CD4-positive, alpha-beta T cell (primary cell): ENCODE measurements at places on chromosomes 11 and 22.

GRCh38 chr22:27919942-27920755, 1.1 kb upstream of the PITPNB start:
- DNase-seq: no peak

DNA sequence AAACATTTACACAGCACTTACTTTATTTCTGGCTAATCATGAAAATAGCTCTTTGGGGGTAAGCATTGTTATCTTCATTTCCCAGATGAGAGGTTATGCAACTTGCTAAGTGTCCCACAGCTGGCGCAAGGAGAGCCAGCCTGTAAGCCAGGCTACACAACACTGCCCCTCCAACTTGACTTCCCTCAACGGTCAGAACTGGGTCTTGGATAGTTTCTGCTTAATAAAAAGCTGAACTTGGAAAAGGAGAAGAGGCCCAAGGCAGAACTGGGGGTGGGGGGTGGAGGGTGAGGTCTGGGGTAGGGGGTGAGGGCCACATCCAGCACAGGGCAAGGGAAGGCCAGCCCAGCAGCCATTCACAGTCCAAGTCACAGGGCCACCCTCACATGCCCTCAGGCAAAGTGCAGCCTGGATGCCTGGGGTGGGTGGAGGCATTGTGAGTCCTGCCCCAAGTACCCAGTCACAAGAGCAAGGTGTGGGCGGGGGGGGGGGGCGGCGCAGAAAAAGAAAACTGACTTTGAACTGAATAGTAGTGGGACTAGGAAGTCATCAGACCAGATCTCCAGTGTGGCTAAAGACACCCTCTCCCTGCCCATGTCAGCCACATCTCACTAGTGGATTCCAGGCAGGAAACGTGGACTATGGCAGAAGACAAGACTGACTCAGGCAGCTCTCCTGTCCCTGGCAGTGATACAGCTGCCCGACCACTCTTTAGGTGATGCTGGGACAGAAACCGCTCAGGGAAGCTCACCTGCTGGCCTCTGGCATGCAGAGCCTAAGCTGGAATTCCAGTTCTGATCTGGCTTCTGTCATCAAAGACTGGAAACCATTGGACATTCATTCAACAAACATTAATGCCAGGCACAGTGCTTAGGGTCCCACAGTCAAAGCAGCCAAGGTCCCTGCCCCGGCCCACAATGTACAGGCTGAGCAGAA, 52.4 kb downstream of the PACSIN2 start:
- no peak for DNase-seq

DNA sequence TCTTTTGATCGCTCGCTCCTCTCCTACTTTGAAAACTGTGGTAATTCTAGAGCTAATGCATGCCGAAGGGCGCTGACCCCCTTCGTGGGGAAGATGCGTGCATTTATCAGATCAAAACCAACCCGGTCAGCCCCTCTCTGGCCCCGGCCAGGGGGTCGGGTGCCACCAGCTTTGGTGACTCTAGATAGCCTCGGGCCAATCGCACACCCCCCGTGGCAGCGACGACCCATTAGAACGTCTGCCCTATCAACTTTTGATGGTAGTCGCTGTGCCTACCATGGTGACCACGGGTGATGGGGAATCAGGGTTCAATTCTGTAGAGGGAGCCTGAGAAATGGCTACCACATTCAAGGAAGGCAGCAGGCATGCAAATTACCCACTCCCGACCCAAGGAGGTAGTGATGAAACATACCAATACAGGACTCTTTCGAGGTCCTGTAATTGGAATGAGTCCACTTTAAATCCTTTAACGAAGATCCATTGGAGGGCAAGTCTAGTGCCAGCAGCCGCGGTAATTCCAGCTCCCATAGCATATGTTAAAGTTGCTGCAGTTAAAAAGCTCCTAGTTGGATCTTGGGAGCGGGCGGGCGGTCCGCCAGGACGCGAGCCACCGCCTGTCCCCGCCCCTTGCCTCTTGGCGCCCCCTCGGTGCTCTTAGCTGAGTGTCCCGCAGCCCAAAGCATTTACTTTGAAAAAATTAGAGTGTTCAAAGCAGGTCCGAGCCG, 3898.2 kb upstream of the OR11H1 start:
- no peak for DNase-seq

DNA sequence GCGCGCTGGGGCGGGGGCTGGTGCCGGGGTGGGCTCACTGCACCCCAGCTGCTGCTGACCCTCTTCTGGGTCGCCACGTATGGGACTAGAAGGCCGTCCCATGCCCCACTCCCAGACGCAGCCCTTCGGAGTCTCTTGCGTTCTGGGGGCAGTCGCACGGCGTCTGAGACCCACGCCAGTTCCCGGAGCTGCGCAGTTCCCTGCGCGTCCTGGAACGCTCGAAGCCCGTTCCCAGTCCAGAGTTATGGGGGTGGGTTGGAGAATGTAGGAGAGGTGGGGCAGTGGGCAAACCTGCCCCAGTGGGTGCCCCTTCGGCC, 375 bp downstream of the LAYN start:
- DNase-seq: no peak

- DNase-seq: no peak
Observed at GRCh38 chr11:134339756-134340155, 8.0 kb downstream of the GLB1L2 start.

- no peak for DNase-seq
Observed at GRCh38 chr11:103849366-103849765, 187.1 kb upstream of the DDI1 start.

GRCh38 chr22:44379817-44380755, 67.3 kb upstream of the SHISAL1 start:
- no peak for DNase-seq

GRCh38 chr22:34743110-34743751, 322.7 kb upstream of the ISX start:
- no peak for DNase-seq

DNA sequence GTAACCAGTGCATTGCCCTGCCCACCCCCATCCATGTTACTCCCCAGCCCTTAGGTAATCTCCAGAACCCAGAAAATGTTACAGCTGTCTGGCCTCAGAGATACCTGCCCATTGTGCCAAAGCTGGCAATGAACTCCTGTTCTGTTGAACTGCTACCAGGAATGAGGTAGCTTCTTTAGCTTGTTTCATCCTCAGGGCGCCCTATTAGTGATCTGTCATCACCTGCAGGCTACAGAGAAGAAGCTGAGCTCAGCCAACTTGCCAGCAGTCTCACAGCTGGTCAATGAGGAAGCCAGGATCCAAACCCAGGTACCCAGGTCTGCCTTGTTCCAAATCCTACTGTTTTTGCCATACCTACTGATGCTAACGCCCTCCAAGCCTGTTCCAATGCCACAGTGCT, 88.7 kb downstream of the GALNT18 start:
- DNase-seq: no peak

DNA sequence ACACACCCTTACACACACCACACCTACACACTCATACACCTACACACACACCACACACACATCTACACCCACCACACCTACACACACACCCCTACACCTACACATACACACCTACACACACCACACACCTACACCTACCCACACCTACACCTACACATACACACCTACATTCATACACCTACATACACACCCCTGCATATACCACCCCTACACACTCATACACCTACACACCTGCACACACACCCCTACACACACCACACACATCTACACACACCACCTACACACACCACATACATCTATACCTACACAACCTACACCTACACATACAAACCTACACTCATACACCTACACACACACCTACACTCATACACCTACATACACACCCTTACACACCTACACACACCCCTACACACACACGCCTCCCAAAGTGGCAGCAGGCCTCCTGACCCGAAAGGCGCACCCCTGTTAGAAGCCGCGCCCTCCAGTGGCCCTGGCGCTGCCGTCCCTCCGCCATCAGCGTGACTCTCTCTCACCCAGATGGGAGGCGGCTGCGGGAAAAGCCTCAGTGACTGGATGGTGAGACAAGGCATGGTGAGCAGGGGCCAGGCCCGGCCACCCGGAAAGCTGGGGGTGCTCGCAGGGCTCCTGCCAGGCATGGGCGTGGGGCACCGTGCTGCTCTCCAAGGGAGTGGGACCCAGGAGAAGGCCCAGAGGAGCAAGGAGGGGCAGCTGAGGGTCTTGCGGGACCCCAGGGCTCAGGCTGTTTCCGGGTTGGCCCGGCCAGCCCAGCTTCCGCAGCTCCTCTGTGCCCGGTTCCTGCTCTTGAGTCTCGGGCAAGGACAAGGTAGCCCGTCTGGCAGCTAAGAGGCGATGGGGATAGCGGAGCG, 37.0 kb upstream of the HMOX1 start:
- no peak for DNase-seq

- no peak for DNase-seq
Observed at GRCh38 chr22:34454598-34454997, 534.3 kb upstream of the LARGE1 start.

GRCh38 chr11:101870510-101870909, 44.3 kb upstream of the CEP126 start:
- no peak for DNase-seq

DNA sequence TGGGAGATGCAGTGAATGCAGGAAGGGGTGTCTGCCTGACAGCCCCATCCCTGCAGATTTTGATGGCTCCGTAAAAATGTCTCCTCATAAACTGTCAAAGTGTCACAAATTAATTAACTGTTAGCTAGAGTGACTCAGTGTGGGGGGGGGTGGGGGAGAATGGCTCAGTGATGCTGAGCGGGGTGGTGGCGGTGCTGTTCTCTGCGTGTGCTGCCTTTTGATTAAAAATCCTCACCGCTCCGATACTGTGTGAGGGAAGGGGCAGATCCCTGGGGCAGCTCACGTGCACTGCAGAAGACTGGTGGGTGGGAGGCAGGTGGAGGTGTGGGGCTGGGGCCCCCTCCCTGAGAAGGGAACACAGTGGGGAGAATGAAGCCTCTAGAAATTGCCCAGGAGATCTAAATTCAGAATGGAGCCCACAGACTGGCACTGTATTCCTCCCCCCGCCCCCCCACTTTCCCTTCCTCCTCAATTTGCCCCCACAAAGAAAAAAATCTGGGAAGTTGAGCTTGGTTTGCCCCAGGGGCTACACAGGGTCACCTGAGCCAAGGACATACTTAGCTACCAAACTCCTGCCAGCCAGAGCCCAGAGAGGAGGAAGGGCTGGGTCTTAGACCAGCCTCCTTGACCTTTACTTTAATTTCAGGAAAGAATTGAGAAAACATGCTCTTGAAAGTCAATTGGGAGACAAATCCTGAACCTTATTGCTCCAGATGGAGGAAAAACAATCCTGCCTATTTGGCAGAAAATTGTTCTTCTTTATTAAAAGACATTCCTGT, 39.8 kb downstream of the DRD2 start:
- no peak for DNase-seq

DNA sequence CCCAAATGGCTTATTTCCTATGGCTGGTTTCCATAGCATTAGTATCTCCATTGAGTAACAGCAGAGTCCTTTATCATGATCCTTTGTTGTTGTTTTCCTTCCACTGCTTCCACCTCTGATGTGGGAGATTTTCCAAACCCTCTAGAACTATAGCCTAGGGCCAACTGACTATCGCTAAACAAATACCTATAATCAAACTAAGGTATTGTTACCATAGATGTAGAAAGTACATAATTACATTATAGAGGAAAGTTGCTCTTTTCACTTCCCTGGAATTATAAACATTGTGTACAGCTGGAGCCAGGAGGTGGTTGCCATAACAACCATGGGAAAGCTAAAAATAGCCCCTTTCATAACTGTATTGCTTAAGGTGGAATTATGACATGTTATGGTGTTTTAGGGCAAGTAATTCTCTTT, 47.0 kb upstream of the ALKBH3 start:
- no peak for DNase-seq

DNA sequence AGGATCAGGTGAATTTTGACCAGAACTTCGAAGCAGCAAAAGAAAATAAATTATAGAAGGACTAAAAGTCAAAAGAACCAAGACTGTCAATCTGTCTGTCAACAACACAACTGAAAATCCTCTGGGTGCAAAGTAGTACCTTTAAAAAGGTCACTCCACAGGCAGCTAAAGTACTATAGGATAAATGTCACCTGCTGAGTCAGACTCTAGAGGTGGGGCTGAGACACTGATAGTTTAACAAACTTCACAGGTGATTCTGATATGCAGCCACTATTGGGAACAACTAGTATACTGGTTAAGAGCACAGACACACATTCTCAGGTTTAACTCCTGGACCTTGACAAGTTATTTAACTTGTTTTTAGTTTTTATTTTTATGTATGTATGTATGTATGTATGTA, 107.3 kb downstream of the FCHSD2 start:
- DNase-seq: peak; percentile 14

DNA sequence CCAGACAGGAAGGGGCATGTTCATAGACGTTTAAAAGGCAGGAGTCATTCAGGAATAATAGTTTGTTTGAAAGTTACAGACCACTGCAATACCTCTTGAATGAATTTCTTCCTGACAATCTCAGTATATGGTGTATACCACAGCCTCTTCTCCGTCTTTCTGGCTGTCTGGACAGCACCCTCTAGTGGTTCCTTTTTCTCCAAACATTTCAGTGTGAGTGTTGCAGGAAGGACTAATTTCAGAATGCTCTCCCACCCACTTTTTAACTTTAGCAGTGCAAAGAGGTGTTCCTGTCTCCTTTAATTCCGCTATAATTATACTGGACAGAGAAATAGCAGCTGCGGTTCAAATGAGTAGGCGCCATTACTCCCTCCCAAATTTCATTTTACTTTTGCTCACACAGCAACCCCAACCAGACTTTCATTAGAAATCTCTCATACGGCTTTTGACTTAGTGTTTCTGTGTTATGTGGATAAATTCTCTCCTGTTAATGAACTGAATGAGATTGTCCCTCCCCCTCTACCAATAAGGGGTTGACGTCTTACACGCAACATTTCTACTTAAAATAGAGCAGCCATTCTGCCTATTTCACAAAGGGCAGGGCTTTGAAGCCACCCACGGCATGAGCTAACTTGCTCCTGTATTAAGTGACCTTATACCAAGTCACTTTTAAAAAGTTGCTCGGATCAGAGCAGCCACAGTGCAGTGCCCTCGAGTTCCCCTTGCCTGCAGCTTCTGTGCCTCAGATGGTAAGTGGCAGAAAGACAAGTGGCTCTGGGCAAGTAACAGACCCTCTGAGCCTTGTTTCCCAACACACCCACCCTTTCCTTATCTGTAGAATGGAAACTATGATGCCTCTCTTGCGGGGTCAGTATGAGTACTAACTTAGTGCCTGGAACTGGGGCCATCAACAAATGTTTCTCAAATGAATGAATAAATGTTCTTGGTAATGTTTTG, 368.6 kb downstream of the OPCML start:
- DNase-seq: peak; percentile 15
